CD14-positive monocyte (primary cell): ENCODE measurements at places on chromosomes 1 and 21. TPM values are rescaled to one million over a fixed set of nuclear protein-coding genes. Genes with fewer than 3 reads are reported as not detected.

Gene PTGER3
- 0.29 TPM for polyA plus RNA-seq

Gene AGO4
- polyA plus RNA-seq = 24.0 TPM

DNA sequence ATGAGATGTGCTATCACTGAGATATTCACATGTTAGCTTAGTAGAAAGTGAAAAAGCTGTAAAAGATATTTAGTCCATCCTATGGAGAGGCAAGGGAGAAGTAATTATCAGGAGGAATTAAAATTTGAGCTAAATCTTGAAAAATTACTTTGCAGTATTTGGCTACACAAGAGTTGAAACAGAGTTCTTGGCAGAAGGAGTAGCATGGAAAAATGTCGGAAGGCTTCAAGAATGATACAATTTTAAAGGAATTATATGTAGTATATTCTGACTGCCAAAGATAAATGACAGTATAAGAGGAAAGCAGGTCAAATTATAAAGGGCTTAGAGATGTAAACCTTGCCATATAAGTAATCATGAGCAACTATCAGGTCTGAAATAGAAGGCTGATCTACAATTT, 518.9 kb downstream of the BRINP3 start:
- no peak for DNase-seq
- H3K36me3 ChIP-seq = no peaks in the 10 kb centered on the region
- no peaks in the 10 kb centered on the region for H3K4me1 ChIP-seq
- no peak overlapping the region for H3K4me3 ChIP-seq
- H3K27me3 ChIP-seq = no peaks in the 10 kb centered on the region

- no peak for DNase-seq
- no peak overlapping the region for H3K27ac ChIP-seq
- H3K36me3 ChIP-seq = no peaks in the 10 kb centered on the region
- peaks cover 11% of the 10 kb centered on the region for H3K4me1 ChIP-seq
These were observed 20.3 kb upstream of the C2CD2 start for GRCh38 chr21:41973861-41974751.

- peak overlapping the region; percentile 42 for H3K4me3 ChIP-seq
- peak overlapping the region; percentile 25 for H3K27ac ChIP-seq
- H3K36me3 ChIP-seq = no peaks in the 10 kb centered on the region
- DNase-seq = no peak
- H3K27me3 ChIP-seq = peaks cover 39% of the 10 kb centered on the region
These were observed 30.2 kb upstream of the RNF187 start for GRCh38 chr1:228457017-228457395.

DNA sequence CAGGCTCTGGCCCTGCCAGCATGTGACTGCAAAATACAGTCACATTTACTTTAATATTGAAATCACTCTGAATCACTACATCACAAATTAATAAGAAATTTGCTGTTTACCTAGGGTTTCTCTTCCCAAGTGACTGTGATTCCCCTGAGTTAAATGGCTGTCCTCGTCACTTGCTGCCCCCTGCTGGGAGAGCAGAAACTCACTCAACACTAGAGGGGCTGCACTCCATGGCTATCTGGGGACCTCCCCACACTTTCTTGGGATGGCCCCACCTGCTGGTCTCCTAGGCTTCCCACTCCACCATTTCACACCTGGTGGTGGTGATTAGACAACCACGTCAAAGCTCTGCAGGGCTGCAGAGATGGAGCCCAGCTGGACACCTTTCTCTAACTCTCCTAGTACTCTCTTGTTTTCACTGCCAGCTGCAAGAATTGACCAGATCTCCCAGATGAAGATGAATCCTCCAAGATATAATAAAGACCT, 63.4 kb downstream of the CD2 start:
- H3K27ac ChIP-seq = no peak overlapping the region
- DNase-seq = peak; percentile 46
- no peaks in the 10 kb centered on the region for H3K27me3 ChIP-seq
- no peaks in the 10 kb centered on the region for H3K4me1 ChIP-seq
- H3K4me3 ChIP-seq = no peak overlapping the region

Gene RAD54L
- polyA plus RNA-seq = not detected

Gene FAM72A
- polyA plus RNA-seq = 6.0 and 7.6 TPM in 2 replicates

Gene PROK1
- polyA plus RNA-seq = not detected in 2 replicates

Gene MAD2L2
- polyA plus RNA-seq = 50.4 and 62.4 TPM in 2 replicates

GRCh38 chr21:31623664-31624063, 35.8 kb upstream of the SOD1 start:
- DNase-seq = no peak
- no peak overlapping the region for H3K4me3 ChIP-seq
- H3K36me3 ChIP-seq = no peaks in the 10 kb centered on the region
- H3K27ac ChIP-seq = no peak overlapping the region
- H3K4me1 ChIP-seq = no peaks in the 10 kb centered on the region

- H3K36me3 ChIP-seq = no peaks in the 10 kb centered on the region
- H3K27me3 ChIP-seq = no peaks in the 10 kb centered on the region
- DNase-seq = no peak
- H3K4me1 ChIP-seq = peaks cover 67% of the 10 kb centered on the region
- peak overlapping the region; percentile 31 for H3K27ac ChIP-seq
These were observed 138.4 kb upstream of the KRTAP19-8 start for GRCh38 chr21:31176725-31177124.

- H3K27me3 ChIP-seq = no peaks in the 10 kb centered on the region
- H3K36me3 ChIP-seq = no peaks in the 10 kb centered on the region
- H3K4me1 ChIP-seq = peaks cover 28% of the 10 kb centered on the region
- peak; percentile 58 for DNase-seq
- H3K4me3 ChIP-seq = peak overlapping the region; percentile 85
These were observed 2.2 kb downstream of the JUN start for GRCh38 chr1:58781541-58782177.

DNA sequence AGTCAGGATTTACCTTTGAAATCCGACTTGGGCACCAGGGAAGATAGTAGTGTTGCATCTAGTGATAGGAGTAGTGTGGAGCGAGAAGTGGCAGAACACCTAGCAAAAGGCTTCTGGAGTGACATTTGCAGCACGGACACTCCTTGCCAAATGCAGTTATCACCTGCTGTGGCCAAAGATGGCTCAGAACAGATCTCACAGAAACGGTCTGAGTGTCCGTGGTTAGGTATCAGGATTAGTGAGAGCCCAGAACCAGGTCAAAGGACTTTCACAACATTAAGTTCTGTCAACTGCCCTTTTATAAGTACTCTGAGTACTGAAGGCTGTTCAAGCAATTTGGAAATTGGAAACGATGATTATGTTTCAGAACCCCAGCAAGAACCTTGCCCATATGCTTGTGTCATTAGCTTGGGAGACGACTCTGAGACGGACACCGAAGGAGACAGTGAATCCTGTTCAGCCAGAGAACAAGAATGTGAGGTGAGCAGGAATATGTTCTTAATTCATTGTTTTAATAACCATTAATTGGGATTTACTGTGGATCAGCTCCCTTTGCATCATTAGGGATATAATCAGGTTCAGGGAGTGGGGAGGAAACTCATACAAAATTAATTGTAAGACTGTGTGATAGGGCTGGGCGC, 28.3 kb downstream of the BACH1 start:
- peak overlapping the region; percentile 0 for H3K27ac ChIP-seq
- peaks cover 15% of the 10 kb centered on the region for H3K4me1 ChIP-seq
- H3K4me3 ChIP-seq = no peak overlapping the region
- no peak for DNase-seq

DNA sequence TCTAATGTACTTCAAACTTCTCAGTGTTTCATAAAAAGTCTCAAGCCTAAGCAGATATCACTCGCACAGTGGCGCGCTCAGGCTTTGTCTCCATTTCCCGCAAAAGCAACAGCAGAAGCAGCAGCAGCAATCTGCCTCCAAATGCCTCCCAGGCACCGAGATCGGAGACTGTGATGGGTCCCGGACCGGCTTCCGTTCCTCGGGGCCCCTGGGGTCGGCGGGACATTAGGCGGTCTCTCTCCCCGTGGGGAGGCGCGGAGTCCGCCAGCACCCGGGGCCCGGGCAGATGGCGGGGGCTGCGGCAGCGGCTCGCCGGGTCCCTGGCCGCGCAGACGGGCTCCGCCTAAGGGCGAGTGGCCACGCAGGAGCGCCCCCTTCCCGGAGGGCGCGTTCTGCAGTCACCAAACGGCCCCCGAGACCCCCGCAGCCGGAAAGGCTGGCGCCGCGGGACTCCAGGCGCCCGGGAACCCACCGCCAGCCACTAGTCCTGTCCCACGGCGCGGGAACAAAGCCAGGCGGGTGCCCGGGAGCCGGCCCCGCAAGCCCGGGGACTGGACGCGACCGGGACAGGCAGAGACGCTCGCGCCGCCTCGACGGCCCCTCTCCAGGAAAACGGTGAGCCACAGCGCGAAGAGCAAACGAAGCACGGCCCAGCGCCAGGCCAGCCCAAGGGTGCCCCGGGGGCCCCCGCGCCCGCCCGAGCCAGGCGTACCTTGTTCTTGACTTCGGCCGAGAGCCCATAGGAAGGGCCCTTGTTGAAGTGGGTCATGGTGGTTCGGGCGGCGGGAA, 590 bp downstream of the CNN3 start:
- DNase-seq = no peak
- no peak overlapping the region for H3K27ac ChIP-seq
- peak overlapping the region; percentile 6 for H3K4me3 ChIP-seq
- H3K4me1 ChIP-seq = peaks cover 20% of the 10 kb centered on the region
- H3K36me3 ChIP-seq = no peaks in the 10 kb centered on the region

GRCh38 chr1:47465605-47466004, 27.8 kb downstream of the FOXD2 start:
- no peak overlapping the region for H3K4me3 ChIP-seq
- H3K4me1 ChIP-seq = no peaks in the 10 kb centered on the region
- no peaks in the 10 kb centered on the region for H3K36me3 ChIP-seq
- peaks cover 17% of the 10 kb centered on the region for H3K27me3 ChIP-seq
- no peak for DNase-seq

DNA sequence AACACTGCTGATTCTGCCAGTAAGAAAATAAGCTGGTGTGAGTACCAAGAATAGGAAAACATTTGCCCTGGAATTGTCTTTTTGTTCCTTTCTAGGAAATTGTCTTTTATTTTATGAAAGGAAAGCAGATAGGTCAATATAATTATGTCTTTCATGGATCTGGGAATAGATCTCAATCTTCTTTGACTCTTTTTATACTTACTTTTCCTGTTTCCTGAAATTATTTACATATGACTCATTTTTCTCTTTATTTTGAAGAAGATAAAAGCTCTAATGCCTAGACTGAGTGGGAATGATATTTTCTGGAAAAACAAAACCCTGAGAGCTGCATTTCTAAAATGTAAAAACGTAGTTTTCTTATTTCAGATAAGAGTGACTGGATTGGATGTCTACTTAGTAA, 100.1 kb downstream of the MAN1A2 start:
- DNase-seq = no peak
- no peak overlapping the region for H3K27ac ChIP-seq
- H3K4me3 ChIP-seq = no peak overlapping the region

GRCh38 chr21:45224189-45224938, 63.3 kb downstream of the POFUT2 start:
- DNase-seq = no peak
- H3K27ac ChIP-seq = no peak overlapping the region
- no peaks in the 10 kb centered on the region for H3K4me1 ChIP-seq
- H3K36me3 ChIP-seq = no peaks in the 10 kb centered on the region

Gene CD1C
- 30.0 and 55.4 TPM in 2 replicates for polyA plus RNA-seq

- no peak overlapping the region for H3K27ac ChIP-seq
- H3K36me3 ChIP-seq = no peaks in the 10 kb centered on the region
- H3K4me1 ChIP-seq = no peaks in the 10 kb centered on the region
- H3K4me3 ChIP-seq = no peak overlapping the region
- H3K27me3 ChIP-seq = no peaks in the 10 kb centered on the region
These were observed 41.6 kb downstream of the LAMC2 start for GRCh38 chr1:183227422-183228346.

GRCh38 chr1:209774592-209774991, 9.8 kb downstream of the C1orf74 start:
- DNase-seq = no peak
- peaks cover 79% of the 10 kb centered on the region for H3K36me3 ChIP-seq
- H3K27ac ChIP-seq = no peak overlapping the region
- H3K27me3 ChIP-seq = no peaks in the 10 kb centered on the region
- H3K4me1 ChIP-seq = peaks cover 34% of the 10 kb centered on the region
- no peak overlapping the region for H3K4me3 ChIP-seq

DNA sequence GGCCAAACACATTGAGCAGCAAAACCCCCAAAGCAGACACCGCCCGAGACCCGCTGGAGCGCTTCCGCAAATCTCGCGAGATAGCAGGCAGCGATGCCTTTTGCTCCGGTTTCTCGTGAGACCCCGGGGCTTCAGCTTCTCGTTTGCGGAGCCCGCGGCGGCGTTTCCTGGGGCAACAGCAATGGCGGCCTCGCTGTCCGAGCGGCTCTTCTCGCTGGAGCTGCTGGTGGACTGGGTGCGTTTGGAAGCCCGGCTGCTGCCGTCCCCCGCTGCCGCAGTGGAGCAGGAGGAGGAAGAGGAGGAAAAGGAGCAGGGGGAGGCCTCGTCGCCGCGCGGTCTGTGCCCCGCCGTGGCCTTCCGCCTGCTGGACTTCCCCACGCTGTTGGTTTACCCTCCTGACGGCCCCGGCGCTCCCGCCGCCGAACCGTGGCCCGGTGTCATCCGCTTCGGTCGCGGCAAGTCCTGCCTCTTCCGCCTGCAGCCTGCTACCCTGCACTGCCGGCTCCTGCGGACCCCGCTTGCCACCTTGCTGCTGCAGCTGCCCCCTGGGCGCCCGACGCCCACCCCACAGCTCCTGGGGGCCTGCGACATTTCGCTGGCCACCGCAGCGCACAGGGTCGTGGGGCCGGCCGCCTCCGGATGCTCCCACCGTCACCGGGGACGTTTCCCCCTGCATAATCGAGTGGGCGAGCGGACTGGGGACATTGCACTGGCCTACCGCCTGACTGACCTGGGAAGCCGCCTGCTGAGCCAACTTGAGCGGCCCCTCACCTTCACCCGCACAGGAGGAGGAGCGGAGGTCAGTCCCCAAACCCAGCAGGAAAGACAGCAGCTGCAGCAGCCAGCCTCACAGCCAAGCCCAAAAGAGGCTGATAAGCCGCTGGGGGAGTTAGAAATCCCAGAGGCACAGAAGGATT, at the start of gene MAP10:
TSS of gene MAP10 (plus strand) at position 148 of the 917 bp plus-strand sequence. CDS start at position 182, 34 bp downstream.
- peak within 1 kb of the TSS; percentile 78 for H3K27ac ChIP-seq
- DNase-seq = peak; percentile 73

Gene TYW3
- polyA plus RNA-seq = 1.9 and 5.0 TPM in 2 replicates

GRCh38 chr21:26394341-26394740, 178.7 kb downstream of the CYYR1 start:
- no peaks in the 10 kb centered on the region for H3K27me3 ChIP-seq
- no peak for DNase-seq
- H3K36me3 ChIP-seq = no peaks in the 10 kb centered on the region
- peaks cover 11% of the 10 kb centered on the region for H3K4me1 ChIP-seq
- no peak overlapping the region for H3K4me3 ChIP-seq

Gene PAPPA2
- not detected for polyA plus RNA-seq

Gene SRSF10
- polyA plus RNA-seq = 76.2 TPM

Gene TMEM269
- not detected for polyA plus RNA-seq

Gene F13B
- polyA plus RNA-seq = not detected
